ENCODE measurements at places on chromosomes 13 and 19. TPM values are rescaled to one million over a fixed set of nuclear protein-coding genes. Genes with fewer than 3 reads are reported as not detected.

- DNase-seq = peak; percentile 17
Observed at GRCh38 chr19:32702010-32702409, 10.4 kb downstream of the NUDT19 start.

- no peak for DNase-seq
Observed at GRCh38 chr13:98944336-98944735, 33.5 kb downstream of the DOCK9 start.

The CEACAM4 gene
- total RNA-seq = not detected

DNA sequence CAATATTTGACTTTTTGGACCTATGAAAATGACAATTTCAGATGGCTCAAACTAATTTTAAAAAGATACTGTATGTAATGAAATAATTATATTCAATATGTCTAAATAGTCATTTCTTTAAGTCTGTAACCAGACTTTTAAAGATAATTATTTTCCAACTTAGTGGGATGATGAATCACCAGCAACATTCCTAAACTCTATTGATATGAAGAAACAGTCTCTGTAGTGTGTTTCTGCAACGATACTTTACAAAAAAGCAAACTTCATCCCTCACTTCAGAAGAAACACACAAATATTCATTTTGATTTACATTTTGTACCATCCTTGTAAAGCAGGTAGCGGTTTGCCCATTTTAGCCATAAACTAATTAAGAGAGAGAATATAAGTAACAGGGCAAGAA is 417.4 kb downstream of the EFNB2 start:
- DNase-seq = no peak

DNA sequence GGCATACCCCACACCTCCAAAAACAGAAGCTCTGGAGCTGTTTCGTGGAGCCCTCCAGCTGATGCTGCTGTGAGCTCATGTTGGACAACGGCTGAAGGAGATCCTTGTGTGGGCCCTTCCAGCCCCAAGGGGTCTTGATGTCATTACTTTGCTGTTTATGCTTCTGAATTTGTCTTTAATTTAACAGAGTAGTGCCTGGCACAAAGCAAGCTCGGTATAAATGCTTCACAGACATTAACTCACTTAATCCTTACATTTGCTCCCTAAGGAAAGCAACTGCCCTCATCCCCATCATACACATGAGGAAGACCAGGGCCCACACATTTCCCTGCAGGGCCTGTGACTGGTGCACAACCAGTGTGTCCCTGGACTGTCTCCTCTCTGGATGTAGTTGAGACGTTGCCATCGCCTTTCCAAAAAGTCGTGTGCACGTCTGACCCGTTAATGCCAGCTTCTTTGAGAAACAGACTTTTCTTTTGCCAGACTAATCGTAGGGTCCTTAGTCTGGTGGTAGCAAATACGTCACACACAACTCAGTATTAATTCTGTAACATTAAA is 7.6 kb downstream of the COL4A1 start:
- DNase-seq = no peak

- no peak for DNase-seq
Observed at GRCh38 chr19:56933014-56933705, 92.6 kb upstream of the PEG3 start.

- DNase-seq = no peak
Observed at GRCh38 chr19:49863935-49864320, 3.4 kb downstream of the PNKP start.

DNA sequence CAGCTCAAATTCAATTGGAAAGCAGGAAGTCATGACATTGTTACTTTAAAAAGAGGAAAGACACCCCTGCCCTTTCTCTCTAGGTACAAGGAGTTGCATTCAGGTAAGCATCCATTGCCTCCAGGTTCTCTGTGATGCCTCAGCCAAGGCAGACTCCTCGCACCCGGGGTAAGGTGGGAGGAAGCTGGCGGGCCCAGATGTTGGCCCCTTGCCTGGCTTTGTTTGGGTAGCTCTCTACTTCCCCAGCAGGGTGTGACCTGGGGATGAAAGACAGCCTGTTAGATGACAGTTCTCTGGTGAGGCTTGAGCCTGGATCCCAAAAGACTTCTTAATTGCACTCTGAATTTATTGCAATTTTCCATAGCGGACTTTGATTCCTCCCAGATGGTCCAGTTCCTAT is 25.6 kb downstream of the SHISA2 start:
- no peak for DNase-seq

DNA sequence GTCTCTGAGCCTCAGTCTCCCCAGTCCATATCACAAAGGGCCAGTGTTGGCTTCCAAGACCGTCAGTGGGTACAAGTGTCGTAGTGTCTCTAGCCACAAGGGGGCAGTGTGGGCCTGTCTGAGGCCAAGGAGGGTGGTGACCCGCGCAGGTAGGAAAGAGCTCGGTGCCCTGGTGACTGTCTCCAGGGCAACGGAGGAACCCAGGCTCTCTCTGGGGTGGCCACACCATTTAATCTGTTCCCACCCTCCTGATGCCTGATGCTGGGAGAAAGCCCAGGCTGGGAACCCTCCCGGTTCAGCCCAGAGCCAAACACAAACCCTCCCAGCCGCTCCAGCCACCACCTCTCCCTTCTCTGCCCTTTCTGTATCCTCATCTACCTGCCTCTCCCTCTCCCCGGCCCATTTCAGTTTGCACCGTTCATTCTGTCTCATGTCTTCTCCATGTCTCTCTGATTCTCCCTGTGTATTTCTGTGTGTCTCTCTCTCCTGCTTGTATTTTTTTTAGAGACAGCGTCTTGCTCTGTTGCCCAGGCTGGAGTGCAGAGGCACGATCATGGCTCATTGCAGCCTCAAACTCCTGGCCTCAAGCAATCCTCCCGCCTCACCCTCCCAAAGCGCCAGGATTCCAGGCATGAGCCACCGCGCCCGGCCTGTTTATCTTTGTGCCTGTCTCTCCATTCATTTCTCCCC is 17.5 kb upstream of the MEIS3 start:
- peak; percentile 30 for DNase-seq

The RFXAP gene
- 1.8 TPM for total RNA-seq

- DNase-seq = no peak
Observed at GRCh38 chr13:90415902-90416301, 931.6 kb upstream of the MIR17HG start.

GRCh38 chr13:48507021-48507420 is 25.9 kb downstream of the RCBTB2 start:
- DNase-seq = no peak

The MAP1S gene
- 18.3 TPM for total RNA-seq

DNA sequence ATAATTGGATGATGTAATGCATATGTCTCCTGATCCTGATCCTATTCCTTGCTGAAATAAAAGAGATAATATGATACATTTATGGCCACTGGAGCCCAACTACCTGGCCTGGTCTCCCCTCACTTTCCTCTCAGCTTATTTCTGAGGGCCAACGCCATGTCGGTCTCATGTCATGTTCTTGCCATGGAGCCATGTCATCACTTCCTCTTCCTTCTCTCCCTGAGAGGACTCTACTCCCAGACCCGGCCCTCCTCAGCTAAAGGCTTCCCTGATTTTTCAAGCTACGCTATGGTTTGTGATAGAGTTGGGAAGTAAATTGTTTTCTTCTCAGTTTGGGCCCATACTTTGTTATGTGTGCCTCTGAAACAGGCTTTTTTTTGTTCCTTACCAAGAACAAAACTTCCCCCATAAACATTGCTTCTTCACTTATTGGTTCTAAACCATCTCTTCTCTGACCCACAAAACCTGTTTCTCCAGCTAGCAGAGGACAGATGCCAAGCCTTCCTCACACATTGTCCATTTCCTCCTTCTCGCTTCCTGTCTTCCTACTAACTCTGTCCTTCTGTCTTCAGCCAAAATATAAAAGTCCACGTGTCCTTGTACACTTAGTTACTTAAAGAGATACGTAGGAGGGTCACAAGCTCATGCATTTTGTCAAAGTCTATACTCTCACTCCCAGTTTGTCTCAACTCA is 319.9 kb upstream of the DACH1 start:
- DNase-seq = no peak

The APOE gene
- 339 TPM for total RNA-seq

GRCh38 chr13:111955412-111956065 is 111.4 kb upstream of the SOX1 start:
- no peak for DNase-seq

DNA sequence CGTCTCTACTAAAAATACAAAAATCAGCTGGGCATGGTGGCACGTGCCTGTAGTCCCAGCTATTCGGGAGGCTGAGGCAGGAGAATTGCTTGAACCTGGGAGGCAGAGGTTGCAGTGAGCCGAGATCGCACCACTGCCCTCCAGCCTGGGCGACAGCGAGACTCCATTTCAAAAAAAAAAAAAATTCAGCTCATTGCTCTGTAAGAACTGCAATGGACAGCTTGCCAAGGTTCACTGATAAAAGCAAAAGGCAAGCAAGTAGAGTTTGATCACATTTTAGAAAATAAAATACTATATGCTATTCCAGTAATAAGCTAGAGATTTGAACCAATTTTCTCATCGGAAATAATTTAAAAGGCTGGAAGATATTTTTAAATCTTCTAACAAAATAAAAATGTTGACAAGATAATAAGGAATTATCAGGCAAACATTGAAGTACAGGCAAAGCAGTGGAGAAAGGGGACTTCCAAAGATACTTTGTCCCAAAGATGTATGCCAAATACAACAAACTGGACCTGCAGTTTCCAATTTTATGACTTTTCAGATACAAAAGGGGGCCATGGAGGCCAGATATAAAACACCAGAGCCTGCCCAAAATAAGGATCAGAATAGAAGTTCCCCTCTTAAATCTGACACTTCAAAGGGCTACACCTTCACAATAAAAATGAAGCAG is 29.6 kb downstream of the SLC6A16 start:
- no peak for DNase-seq

The KIR2DL4 gene
- not detected for total RNA-seq

DNA sequence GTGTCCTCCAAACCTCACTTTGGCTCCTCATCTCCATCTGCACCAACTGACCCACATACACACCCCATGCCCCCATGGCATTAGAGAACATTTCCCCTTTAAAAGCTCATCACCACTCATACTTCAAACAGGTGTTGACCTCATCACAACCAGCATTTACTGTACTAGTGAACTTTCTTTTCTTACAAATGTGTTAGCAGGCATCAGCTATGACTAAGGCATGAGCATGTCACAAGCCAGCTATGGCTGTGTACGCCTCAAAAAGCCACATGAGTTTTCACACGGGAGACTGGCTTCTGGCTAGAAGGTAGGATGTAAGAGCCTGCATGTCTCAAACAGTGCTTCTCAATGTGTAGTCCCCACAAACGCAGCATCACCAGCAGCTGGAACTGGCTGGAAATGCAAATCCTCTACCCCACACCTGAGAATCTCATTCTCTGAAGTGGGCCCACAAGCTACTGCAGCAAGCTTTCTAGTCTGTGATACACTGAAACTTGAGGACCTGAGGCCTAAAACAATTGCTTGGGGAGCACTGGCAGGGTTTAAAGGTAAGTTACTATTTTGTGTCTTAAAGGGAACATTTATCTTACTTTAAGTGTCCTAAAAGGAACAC is 66.8 kb downstream of the TUBGCP3 start:
- peak; percentile 8 for DNase-seq

- DNase-seq = peak; percentile 89
Observed at GRCh38 chr13:100203696-100204367, 114.9 kb downstream of the PCCA start.

DNA sequence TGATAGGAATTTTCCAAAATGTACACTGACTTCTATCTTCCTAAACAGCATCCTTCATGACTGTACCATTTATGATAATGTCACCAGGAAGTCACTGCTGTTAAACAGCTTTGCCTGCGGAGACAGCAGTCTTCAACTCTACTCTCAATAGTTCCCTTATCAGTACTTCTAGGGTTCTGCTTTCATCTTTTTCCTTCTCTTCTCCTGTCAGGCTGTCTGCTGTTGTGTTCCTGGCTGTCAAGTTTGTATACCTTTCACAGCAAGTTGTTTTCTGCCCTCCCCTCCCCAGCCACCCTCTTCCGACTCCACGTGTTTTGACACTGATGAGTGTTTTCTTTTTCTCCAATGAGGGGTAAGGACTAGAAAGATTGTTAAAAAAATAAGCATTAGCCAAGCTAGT is 2.2 kb downstream of the UPF3A start:
- DNase-seq = no peak

DNA sequence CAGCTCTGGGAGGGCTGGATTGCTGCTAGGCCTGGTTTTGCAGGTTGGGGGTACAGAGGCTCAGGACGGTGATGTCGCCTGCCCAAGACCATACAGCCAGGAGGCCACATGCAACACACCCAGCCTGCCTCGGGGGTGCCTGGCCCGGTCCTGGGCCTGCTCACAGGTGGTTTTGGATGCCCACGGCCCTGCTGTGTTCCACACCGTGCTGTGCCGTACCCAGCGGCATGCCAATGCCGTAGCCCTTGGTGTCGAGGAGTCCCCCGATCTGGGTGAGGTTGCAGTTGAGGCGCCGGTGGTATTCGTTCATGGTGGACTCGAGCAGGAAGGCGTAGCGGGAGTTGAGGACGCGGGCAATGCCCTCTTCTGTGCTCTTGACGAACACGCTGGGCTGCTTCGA is 11.5 kb upstream of the ATP1A3 start:
- no peak for DNase-seq

The TMEM221 gene
- total RNA-seq = 0.17 TPM

The DKKL1 gene
- 0.26 TPM for total RNA-seq

DNA sequence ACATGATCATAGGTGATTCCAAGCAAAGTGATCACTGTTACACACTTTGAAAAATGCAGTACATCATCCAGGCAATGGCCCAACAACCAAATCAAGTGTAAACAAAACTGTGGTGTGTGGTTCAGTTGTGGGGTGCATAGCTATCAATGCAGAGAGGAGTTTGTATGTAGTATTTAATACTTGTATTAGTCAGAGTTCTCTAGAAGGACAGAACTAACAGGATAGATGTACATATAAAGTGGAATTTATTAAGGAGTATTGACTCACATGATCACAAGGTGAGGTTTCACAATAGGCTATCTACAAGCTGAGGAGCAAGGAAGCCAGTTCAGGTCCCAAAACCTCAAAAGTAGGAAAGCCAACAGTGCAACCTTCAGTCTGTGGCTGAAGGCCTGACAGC is 249.3 kb upstream of the HTR2A start:
- DNase-seq = peak; percentile 83

The PRTN3 gene
- not detected for total RNA-seq

- no peak for DNase-seq
Observed at GRCh38 chr13:71860547-71861138, 6.4 kb downstream of the DACH1 start.

The ZNF177 gene
- 2.1 TPM for total RNA-seq

The UNC13A gene
- total RNA-seq = under 0.01 TPM

The BRD4 gene
- 20.1 TPM for total RNA-seq

GRCh38 chr13:45441633-45442032 is 23.1 kb upstream of the COG3 start:
- peak; percentile 15 for DNase-seq

All from fibroblast of lung (primary cell).